Fibroblast of the aortic adventitia (primary cell): ENCODE measurements at places on chromosomes 3 and 15.

GRCh38 chr3:71244826-71245488, 338.6 kb downstream of the FOXP1 start:
- DNase-seq: peak; percentile 86

DNA sequence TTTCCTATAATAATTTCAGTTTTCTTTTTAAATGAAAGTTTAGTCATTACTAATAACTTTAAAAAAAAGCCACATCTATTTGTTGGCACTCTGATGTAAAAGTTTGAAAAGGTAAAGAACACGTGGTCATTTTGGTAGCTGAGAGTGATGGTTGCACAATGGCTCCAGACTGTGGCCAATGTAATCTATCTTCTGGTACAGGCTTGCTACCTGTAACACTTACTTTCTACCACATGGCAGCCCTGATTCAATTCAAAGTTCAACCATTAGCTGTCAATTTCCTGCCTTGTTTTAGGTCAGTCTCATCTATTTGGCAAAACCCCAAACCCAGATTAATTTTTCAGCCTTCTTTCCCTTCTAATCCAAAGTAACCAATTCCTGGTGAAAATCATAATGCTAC, 126.1 kb downstream of the TUSC7 start:
- DNase-seq: no peak

- peak; percentile 59 for DNase-seq
Observed at GRCh38 chr15:62474771-62475124, 309.7 kb upstream of the C2CD4B start.

- no peak for DNase-seq
Observed at GRCh38 chr3:191220908-191221307, 21.9 kb downstream of the OSTN start.

DNA sequence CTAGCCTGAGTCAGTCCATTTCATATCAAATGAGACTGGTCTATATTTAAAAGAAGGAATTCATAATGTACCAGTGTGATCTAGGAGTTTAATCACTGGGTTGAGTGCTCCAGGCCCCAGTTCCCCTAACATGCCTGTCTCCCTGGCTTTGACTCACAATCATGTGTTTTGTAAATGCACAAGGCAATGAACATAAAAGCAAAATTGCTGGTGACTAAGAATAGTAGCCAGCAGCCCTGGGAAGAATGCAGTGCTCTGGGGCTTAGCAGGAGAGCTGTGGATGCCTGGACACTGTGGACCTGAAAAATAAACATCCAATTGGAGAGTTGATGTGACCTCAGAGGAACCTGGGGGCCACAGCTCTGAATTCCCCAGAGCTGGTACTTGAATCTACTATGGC, 50.3 kb downstream of the SYNPR start:
- peak; percentile 70 for DNase-seq

DNA sequence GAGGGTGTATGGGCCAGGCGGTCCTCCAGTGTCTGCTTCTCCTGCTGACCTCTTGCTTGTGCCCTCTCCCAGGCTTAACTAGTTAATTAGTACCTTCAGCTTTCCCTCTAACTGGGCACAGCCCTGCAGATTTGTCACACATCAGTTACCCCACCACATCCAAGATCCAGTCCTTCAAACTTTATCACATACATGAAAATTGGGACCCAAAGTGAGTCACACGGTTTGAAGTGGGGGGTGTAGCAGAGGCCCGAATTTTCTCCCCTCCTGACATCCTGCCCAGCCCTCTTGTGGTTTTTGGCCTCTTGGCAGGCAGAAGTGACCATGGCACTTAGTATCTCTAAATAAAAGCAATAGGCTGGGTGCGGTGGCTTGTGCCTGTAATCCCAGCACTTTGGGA, 3.9 kb downstream of the MAPKAPK3 start:
- DNase-seq: peak; percentile 30

DNA sequence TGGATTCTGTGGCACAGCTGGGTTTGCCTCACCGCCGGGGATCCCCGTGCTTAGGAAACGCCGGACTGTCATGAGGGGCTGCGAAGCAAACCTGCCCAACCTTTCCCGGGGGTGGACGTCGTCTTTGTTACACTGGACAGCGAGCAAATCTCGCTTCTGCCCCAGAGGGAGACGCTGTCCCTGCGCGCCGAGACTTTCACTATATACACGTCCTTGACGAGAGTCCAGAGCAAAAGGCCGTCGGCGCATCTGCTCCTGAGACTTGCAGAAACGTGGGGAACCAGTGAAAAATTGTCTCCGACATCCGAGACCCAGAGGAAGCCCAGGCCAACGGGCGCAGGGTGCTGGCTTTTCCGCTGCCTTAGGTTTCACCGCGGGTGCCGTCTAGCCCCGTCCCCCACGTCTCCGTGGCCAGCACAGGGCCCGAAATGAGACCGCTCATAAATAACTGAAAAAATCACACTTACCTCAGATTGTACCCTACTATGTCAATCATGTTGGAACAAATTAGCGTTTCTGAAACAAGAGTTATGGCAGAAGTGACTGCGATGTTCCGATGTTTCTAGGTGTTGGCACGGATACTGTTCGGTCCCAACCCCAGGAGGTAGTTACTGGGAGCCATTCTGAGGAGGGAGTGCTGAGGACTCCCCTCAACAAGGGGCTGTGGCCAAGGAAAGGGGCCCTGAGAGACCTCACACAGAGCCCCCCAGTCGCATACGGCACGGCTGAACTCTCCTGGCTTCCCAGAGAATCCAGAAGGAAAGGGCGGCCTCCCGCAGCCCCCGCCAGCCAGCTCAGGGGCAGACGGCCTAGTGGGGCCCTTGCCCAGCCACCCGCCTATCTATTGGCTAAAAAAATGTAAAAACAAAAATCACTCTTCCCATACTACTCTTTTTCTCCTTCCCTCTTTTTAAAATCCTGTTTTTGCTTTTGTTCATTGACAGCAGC, 14.4 kb upstream of the MUC4 start:
- DNase-seq: no peak

DNA sequence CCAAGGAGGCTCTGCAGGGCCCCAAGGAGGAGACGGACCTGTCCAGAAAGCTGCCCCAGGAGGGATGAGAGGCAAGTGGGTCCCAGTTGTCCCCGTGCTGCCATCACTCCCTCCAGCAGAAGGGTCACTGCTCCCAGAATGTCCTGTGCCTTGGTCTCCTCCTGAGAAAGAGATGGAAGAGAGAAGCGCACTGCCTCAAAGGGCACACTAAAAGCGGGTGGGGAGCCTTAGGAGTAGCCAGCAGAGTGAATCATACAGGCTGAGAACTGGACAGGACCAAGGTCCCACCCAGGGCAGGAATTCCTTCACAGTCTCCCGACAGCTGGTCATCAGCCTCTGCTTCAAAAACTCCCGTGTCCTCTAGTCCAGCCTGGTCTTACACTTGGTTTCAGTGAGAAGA, 4.6 kb downstream of the THPO start:
- peak; percentile 83 for DNase-seq

- no peak for DNase-seq
Observed at GRCh38 chr15:66704019-66704802, 2.2 kb downstream of the SMAD6 start.

DNA sequence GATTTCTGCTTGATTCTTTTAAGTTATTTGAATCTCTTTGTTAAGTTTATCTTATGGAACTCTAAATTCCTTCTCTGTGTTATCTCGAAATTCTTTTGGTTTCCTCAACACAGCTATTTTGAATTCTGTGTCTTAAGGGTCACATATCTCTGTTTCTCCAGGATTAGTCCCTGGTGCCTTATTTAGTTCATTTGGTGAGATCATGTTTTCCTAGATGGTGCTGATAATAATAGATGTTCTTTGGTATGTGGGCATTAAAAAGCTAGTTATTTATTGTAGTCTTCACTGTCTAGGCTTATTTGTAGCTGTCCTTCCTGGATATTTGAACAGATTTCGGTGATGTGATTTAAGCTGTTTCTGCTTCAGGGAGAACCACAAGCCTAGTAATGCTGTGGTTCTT, 615.6 kb upstream of the NECTIN3 start:
- DNase-seq: peak; percentile 2

- DNase-seq: no peak
Observed at GRCh38 chr3:176428552-176428951, 768.7 kb downstream of the TBL1XR1 start.

- DNase-seq: peak; percentile 65
Observed at GRCh38 chr3:86830566-86830965, 160.4 kb downstream of the VGLL3 start.

DNA sequence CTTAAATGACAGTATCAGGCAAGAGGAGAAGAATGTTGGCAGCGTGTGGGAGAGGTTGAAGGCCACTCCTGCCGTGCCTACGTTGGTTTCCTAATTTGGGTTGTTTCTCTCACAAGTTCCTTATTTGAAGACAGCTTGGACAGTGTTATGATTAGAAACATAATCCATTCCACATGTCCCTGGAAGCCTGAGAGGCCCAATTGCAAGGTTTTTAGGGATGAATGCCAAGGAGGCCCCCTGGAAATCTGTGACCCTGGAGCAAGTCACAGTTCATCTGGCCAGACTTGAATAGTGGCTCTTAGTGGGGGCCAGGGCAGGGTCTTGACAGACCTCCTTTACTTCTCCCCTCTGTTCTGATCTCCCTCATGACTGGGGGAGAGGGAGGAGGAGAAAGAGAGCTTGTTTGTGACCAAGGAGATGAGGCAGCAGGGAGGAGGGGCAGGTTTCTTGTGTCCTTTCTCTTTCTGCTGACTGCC, 584.4 kb upstream of the TBL1XR1 start:
- DNase-seq: peak; percentile 80

DNA sequence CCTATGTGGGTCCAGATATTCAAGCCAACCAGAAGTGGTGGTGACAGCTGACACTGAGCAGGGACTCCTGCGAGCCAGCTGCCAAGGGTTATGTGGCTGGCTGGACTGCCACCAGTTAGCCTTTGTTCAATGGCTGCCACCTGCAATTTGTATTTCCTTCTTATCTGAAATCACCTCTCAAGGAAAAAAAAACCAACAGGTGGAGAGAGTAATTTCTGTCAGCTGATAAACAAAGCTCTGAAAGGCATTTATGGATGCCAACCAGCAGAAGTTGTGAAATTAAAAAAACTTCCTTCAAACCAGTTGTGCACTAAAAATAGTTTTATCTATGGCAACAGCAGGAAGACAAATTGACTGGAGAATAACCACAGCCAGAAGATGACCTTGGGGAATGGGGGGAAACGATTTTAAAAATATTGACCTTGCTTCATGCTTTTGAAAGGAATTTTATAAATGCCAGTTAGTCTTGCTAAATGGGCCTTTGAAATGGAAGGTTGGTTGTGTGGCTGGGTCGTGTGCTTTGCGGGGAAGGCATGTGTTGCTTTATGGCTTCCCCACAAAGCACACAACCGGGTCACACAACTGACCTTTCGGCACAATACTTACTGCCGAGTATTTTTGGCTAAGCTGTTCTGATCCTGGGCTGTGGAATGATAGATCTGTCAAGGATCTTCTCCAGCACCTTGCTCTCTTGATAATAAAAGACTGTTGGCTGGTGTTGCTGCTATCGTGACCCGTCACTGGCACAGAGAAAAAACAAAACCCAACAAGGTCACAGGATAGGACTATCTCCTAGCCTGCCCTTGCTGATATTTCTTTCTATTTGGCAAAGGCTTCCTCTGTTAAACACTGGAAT, 3.5 kb downstream of the MYZAP start:
- peak; percentile 10 for DNase-seq

- DNase-seq: no peak
Observed at GRCh38 chr3:119350114-119350513, 55.9 kb downstream of the ARHGAP31 start.

DNA sequence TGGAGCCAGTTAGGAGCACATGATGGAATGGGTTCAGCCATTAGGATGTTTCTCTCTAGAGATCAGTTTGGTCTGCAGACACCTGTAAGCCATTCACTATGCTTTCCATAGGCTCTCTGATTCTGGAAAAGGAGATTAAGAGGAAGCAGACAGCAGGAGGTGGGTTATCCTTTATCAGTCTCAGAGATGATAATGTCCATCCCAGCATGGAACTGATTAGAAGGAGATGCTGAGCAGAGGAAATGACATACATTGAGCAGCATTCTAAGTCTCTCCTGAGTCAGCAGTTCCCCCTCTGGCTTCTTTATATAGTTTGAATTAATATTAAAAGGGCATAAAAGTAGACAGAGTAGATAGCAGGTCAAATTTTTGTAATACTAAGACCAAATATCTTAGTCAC, 591.1 kb downstream of the GBE1 start:
- no peak for DNase-seq

DNA sequence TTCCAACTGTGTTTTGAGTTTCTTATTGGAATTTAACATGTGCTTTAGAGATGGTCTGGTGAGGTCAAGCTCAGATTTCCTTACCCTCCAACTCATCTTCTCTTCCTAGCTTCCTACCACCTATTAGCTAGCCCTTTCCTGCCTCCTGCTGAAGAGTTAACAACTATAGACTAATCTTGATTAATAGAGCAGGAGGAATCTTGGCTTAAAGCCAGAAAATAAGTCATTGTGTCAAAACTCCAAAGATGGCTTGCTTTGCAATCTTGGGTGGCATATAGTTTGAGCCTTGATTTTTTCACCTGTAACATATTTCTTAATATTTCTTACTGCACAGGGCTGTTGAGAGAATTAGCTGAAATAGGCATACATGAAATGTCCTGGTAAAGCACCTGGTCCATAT, 27.3 kb downstream of the BCL2L10 start:
- no peak for DNase-seq

DNA sequence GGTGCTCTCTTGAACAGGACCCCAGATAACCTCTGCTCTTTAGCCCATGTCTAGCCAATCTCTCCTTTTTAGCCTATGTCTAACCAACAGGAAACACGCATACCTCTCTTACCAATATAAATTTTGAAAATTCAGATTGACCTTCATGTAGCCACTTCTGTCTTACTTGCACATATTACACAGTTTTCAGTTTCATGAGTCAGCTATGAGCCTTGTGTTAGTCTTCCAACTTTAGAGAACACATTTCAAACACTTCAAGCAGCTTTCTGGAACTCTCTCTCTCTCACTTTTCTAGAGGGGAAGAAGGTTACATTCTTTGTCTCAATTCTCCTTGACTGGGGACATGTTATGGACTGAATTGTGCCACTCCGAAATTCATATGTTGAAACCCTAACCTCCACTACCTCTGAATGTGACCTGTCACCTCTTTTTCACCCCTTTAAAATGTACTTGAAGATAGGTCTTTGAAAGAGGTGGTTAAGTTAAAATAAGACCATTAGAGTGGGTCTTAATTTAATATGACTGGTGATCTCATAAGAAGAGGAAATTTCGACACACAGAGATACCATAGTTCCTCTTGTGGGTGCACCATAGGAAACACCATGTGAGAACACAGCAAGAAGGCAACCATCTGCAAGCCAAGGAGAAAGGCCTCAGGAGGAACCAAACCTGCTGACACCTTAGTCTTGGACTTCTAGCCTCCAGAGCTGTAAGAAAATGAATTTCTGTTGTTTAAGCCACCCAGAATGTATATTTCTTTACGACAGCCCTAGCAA, 480.3 kb upstream of the ALCAM start:
- peak; percentile 38 for DNase-seq
